Forelimb muscle (tissue), 1 donor: ENCODE measurements at places on chromosomes 12 and 14. TPM values are rescaled to one million over a fixed set of nuclear protein-coding genes. Genes with fewer than 3 reads are reported as not detected.

DNA sequence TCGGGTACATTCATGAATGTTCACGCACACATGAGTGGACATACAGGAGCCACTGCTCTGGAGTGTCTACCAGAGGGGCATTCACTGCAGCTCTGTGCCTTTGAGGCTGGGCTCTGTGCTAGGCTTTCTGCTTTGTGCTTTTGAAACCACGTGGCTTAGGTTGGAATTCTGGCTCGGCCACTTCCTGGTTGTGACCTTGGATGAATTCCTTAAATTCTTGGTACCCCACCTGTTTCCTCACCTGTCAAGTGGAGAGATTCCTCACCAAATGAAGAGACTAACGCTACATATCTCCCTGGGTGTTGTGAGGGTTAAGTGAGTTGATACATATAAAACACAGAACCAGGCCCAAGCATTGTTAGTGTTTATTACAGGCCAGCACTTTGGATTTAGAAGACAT, 842.8 kb downstream of the VRK1 start:
- DNase-seq, result no peak

Gene LGR5
- polyA plus RNA-seq, result 4.5 TPM

DNA sequence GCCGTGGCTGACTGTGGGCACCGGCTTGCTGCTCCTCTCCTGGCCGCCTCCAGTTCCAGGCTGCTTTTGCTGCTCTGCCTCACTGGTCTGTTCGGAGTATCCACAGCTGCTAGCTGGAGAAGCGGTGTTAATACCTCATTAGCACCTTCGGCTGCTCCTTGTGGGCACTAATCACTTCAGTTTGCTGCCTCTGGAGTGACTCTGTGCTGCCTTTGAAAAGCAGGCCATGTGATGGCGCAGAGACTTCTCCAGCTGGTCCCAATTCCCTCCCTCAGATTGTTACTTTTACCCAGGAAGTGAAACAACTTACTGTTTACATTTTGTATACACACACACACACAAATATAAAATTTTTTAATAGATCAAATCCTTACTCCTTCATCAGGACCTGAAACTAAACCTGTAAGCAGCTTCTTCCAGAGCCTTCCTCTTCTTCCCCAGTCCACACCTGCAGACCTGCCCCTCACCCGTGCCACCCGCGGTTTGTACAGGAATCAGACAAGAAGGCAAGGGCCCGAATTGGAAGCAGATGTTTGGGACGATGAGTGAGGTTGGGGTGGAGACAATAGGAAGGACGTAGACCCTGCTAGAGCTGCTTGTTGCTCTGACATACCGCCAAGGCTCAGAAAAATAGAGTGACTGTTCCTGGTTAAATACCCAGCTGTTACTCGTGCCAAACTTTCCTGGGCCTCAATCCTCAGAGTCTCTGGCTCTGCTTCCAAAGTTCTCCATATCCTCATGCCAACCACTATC, 41.5 kb upstream of the LTBP2 start:
- DNase-seq, result no peak

DNA sequence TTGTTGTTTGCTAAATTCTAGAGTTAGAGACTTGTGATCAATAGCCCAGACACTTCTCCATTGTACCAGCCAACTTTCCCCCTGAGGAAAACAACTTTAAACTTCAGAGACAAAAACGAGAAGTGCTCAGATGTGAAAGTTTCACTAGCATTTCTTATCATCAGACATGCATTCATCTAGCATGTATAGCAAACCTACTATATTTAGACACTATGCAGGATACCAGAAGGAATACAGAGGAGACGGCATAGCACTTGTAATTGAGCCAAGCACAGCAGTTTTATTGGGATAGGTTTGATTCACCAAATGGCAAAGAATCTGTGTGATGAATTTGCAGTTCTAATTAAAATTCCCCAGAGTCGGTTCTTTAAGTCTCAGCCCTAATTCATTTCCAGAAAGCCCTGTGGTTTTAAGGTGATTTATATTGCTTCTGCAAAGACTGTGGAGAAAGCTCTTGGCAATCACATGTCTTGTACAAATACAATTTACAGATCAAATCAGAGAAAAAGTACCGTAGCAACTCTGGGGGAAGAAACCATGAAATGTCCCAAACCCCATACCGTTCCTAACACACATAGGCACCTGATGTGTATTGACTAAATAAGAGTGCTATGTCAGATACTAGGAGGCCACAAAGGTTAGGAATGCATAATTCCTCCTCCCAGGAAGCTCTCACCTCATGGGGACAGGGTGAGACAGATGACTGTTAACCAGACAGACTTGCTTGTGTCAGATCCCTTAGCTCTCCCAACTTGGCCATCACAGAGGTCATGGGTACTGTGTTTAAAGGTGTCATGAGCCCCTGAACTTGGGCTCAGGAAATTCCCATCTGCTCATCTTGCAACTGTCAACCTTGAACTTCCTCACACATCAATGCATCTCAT, 69.6 kb upstream of the KRAS start:
- no peak for DNase-seq

Gene GTF2A1
- 16.8 TPM for polyA plus RNA-seq

DNA sequence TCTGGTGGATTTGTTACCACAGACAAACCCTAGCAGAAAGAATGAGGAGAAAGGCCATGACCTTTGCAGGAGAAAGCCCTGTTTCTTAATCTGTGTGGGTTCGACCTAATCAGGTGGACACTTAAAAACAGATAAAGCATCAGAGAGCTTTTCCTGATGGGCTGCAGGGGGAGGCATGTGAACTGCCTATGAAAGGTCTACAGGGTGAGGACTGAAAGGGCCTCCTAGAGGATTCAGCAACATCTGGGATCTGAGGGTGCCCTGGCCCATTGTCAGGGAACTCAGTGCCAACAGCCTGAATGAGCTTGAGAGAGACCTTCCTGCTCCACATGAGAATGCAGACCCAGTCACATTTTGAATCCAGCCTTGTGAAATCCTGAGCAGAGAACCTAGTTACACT, 178.8 kb upstream of the DDHD1 start:
- DNase-seq, result no peak

Gene CHD8
- polyA plus RNA-seq, result 38.0 TPM

Gene RBMS2
- 15.3 TPM for polyA plus RNA-seq

Gene LHX5
- not detected for polyA plus RNA-seq

DNA sequence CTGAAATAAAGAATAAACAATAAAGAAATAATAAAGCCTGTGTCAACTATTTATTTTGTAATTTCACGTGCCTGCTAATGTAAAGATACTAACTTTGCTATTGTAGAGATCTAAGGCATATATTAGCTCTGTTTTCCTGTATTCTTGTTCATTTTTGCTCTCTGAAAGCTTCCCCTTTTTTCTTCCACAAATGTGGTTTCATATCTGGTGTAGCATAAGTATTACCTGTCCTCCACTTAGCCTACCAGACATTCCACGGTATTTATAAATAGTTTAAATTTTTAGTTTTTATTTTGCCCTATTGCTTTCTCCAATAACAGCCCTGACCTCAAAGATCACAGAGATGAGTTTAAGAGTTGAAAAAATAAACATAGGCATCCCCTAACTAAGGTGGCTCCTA, 92.6 kb upstream of the ATP2B1 start:
- DNase-seq, result no peak

DNA sequence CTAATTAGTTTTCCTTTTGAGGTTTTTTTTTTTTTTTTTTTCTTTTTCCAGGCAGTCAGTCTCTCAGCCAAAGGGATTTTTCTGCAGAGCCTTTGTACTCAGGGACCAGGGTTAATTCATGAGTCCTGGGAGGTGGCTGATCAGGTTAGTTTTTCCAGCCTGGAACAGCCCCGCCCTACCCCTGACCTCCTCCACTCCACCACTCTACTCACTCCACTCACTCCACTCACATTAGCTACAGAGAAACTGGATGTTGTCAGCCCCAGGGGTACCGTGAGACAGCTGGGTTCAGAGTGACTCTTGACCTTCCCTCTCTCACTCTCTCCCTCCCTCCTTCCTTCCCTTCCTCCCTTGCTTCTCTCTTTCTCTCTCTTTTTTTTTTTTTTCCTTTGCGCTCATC, 161.0 kb downstream of the CRADD start:
- no peak for DNase-seq

GRCh38 chr14:58919217-58919616, 269.2 kb upstream of the DAAM1 start:
- DNase-seq, result no peak

DNA sequence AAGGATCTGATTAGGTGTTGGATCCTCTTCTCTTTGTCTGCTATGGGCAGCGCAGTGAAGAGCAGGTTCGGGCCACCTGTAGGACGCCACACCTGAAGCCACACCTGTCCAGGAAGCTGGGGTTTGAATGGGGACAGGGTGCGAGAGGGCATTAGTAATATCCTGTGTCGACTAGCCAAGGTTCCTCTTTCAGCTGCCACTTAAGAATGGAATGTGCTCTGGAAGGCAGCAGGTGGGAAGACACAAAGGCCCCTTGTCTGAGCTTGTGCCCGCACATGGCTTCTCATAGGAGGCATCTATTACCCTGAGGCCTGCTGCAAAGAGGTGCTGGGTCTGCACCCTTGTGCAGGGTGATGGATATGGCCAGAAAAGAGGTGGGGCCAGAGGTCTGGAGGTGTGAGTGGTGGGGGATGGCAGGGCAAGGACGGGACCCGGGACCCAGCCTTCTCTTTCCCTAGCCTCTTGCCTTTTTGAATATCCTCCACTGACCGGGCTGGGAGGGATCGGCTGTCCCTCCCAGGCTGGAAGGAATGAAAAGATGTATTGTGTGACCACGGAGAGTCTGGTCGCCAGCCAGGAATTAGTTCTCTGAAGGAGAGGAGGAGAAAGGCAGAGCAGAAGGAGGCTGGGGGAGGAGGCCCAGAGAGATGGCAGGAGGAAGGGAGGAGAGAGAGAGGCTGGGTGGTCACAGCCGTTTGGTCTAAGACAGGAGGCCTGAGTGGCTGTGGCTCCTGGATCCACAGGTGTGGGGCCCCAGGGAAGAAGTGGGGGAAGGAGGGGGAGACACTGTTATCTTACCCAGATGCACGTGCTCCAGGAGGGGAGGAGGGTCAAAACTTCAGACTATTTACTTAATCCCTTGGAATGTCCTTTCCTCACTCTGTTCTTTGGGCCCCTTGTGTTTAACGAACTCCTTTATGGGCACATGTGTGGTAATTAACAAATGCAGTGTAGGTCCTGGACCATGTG, 101.5 kb downstream of the SMOC1 start:
- no peak for DNase-seq

- no peak for DNase-seq
Observed at GRCh38 chr12:47747126-47747525, 11.6 kb downstream of the RAPGEF3 start.

Gene MANSC1
- 8.6 TPM for polyA plus RNA-seq

Gene FKBP3
- polyA plus RNA-seq, result 114 TPM

DNA sequence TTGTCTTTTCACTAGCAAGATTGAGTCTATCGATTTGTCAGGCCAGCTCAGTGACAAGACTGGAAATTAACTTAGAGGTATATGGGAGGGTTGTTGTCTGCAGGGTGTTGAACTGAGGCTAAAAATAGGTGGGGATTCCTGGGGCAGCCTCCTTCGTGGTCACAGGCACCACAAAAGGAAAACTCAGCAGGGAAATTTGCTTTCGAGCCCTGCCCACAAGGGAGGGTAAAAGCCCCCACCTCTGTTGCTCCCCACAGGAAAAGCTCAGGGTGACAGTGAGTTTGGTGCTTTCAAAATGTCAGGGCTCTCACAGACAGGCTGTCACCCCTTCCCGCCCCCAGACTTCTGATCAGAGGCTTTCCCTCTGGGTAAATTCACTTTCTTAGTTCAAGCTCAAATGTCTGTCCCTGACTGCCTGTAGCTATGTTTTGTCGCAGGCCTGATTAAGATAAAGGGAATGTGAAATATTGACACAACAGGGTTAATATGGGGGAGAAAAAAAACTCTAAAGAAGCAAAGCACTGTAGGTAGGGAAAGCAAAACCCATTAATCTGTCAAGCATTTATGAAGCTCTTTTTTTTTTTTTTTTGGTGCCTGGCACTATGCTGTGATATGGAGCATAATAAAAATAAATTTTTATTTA, 11.7 kb upstream of the NFKBIA start:
- DNase-seq, result no peak

Gene TSPAN19
- 0.28 TPM for polyA plus RNA-seq

Gene NELL2
- polyA plus RNA-seq, result 0.35 TPM

DNA sequence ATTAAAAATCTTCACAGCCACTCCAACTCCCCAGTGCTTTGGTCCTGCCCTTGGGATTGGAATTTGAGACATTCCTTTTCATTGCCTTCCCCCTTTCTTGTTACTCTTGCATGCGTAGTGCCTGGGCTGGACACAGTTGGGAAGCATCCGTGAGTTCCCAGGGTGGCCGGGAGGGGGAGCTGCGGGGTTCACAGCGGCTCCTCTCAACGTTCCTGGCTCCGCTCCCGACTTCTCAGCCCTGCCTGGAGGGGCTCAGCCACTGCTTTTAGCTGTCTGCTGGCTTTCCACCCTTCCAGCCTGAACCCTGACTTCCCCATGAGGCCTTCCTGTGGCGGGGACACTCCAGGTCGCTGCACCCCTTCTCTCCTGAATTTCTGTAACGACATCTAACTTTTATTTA, 3.2 kb downstream of the TEX52 start:
- DNase-seq, result peak; percentile 36

DNA sequence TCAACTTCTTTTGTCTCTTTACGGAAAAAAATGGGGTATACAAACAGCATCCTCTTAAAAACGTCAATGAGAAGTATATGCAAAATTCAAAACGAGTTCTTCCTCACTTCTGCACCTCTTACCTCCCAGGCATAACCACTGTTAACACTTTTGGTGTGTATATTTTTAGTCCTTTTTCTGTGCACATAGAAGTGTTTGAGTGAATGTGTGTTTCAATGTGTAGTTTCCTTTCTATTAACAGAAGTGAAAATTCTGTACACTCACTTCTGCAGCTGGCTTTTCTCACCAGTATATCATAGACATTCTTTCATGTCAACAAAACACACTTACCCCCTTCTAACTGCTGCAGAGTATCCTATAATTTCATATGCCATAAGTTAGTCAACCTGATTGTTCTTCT, 5.4 kb downstream of the UBR7 start:
- DNase-seq, result no peak

DNA sequence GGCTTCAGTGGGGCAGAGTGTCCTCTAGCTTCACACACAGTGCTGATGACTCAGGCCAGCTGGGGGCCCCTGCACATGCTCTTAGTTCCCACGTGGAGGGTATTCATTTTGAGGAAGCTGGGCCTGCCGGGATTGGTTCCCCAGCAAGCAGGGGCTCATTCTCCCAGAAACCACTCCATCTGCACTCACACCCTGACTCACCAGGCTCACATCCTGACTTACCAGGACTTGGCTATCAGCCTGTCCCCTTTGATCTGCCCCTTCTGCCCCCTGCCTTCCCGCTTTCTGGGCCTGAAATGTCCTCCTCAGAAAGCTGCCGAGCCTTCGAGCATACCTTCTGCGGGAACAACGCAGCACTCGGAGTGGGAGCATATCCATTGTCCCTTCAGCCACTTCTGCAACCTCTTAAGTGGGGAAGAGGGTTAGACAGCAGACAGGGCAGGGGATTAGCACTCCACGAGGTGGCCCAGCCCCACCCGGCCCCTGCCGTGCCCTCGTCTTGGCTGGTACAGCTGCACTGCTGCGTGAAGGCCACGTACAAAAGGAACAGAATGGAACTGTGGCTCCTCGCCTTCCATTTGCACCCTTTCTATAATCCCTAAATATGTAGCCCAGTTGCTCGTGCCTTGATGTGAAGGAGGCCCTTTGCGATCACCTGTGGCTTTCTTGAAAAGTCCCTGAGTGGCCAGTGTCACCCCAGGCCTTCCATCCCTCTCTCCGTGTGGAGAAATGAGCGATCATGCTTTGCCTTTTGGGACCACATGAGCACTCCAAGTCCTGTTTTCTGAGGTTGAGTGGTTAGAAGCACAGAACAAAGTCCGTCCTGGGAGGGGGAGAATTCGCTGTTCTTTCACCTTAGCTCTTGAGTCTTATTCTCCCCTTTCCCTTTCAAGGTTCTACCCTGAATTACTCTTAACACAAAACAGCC, 26.1 kb downstream of the TPCN1 start:
- DNase-seq, result no peak

GRCh38 chr14:58118097-58118815, 33.8 kb downstream of the ARMH4 start:
- DNase-seq, result no peak
